H7 (cell line): ENCODE measurements at places on chromosomes 13 and 19. TPM values are rescaled to one million over a fixed set of nuclear protein-coding genes. Genes with fewer than 3 reads are reported as not detected.

The NEK3 gene
- total RNA-seq: 27.0 and 39.2 TPM in 2 replicates

The LYPD3 gene
- total RNA-seq: 0.11 TPM in 1 of 2 replicates, not detected in the other

The SKA3 gene
- total RNA-seq: 30.5 and 31.8 TPM in 2 replicates

The ANGPTL4 gene
- 13.2 and 17.1 TPM in 2 replicates for total RNA-seq

The DPF1 gene
- 3.0 and 5.5 TPM in 2 replicates for total RNA-seq

The CD177 gene
- 2.0 and 2.7 TPM in 2 replicates for total RNA-seq

The ZNF83 gene
- 16.5 and 35.1 TPM in 2 replicates for total RNA-seq

The RPL36 gene
- total RNA-seq: 1,318 and 1,675 TPM in 2 replicates

DNA sequence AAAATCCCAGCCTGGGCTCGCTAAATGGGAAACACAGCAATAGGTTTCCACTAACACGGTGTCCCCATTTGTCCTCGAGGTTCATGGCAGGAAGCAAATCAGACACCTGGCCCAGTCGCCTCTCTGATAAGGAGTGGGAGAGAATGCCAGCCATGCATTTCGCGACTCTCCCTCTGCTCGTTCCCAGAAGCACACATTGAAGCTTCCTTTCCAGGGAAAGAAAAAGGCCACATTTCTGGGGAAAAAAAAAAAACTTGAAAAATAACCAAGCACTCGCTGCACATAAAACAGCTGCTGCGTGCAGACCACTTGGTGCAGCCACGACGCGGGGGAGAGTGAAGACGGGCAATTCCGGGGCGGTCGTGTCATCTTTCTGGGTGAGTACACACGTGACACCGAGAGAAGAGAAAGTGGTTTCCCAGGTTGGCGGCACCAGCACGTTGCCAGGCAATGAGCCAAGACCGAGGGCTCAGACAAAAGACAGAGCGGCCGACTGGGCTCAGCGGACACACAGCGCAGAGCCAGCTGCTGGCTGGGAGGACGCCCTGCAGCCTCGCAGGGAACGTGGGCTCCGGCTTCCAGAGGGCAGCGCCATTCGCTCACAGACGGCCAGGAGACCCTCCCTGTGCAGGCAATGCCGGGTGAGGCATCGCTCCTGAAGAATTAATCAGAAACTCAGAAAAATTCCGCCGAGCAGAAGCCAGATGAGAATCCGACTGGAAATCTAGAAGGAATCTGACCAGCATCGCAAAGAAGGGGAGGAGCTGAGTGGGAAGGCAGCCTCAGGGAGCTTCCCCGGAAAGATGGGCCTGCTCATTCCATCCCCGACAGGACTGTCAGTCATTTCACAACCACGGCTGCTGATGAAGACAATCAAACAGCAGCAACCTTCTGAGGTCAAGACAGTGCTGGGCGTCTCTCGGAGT lies 83.2 kb upstream of the IRS2 start:
- DNase-seq: peak; percentile 61

- no peak for DNase-seq
Observed at GRCh38 chr13:33218020-33218419, 67.5 kb downstream of the STARD13 start.

GRCh38 chr13:24168979-24169378 lies 8.5 kb downstream of the SPATA13 start:
- DNase-seq: peak; percentile 2

DNA sequence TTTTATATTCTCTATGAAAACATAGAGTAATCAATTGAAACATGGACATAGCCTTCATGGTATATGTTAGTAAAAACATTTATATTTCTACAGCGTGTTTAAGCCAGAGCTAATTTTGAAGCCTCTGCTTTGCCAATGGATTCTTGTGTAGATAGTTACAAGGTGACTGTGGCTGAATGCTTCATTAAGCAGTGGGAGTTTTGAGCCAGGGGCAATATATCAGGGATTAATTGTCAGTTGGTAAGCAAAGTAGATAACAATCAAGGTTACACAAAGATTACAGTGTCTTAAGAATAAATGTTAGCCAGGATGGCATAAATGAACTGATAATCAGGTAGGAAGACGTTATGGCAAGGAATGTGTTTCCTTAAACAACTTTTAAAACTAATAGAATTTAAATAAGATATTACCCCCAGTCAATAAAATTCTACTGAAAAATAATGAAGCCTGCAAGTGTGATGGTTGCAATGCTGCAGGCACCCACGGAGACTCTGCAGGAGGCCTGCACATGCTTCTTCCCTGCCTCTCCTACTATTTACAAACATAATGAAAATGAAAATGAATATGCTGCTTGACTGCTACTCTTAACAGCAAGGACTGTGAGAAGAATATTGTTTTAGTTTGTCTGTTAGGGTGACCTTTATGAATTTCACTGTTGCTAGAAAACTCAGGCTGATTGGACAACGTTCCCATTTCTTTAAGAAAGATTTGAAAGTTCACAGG lies 588.5 kb downstream of the GPC5 start:
- DNase-seq: no peak

DNA sequence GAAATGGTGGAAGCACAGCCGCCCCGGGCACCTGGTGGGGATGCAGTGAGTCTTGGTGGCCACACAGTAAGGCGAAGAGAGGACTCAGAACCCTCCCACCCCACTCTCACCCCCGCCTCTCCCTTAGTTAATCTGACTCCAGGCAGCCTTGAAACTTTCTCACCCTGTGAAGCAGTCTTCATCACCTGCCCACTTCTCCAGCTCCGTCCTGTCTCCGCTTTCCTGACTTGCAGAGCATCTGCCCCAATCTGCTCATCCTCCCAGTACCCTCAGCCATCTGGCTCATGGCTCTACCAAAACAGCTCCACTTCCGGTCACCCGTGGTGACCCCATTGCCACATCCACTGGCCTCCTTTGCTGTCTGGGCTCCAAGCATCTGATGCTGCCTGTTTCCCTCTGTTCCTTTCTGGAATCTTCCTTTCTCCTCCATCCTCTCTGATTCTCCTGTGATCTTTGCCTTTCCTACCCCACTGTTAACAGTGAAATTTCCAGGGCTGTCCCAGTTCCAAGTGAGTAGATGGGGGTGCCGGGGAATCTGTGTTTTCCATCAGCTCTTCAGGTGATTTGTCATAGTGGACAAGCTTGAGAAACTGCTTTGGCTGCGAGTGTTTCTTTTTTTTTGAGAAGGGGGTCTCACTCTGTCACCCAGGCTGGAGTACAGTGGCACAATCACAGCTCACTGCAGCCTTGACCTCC lies 4.3 kb downstream of the USF2 start:
- DNase-seq: no peak

DNA sequence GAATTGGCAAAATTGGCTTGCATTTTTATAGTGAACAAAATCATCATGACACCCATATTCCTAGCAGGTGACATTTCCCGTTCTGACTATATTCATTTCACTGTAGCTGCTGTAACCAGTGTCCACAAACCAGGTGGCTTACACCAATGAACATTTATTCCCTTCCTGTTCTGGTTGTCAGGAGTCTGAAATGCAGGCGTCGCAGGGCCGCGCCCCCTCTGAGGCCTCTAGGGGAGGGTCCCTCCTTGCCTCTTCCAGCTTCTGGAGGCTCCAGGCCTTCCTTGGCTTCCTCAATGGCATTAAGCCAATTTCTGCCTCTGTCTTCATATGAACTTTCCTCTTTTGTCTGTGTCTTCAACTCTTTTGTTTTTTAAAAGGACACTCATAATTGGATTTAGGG lies 6.5 kb upstream of the RLN3 start:
- DNase-seq: no peak

- DNase-seq: no peak
Observed at GRCh38 chr13:109840201-109840892, 54.0 kb upstream of the IRS2 start.

- no peak for DNase-seq
Observed at GRCh38 chr13:87999240-87999700, 328.1 kb downstream of the SLITRK5 start.

- no peak for DNase-seq
Observed at GRCh38 chr19:2841855-2842574, 740 bp downstream of the ZNF555 start.

- no peak for DNase-seq
Observed at GRCh38 chr13:74452176-74452575, 318.0 kb upstream of the KLF12 start.

DNA sequence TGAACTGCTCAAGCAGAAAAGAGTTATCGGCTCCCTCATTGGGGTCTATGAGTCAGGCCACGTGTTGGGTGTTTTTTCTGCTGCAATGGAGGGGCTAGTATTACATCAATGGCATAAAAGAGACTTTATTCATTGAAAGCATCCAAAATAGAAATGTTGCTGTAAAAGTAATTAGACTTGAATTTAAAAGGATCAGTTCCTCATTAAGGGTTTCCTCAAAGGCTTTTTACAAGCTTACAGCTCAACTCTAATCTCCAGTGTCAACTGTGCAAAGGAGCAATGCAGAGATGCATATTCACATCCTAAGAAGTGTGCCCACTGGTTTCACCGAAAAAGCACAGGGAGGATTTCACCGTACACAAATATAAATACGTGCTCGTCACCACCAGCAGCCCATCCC lies 300.3 kb downstream of the FOXO1 start:
- no peak for DNase-seq

GRCh38 chr13:110497003-110497402 lies 64.5 kb downstream of the RAB20 start:
- DNase-seq: no peak

GRCh38 chr13:40818926-40819325 lies 29.5 kb downstream of the SLC25A15 start:
- no peak for DNase-seq

DNA sequence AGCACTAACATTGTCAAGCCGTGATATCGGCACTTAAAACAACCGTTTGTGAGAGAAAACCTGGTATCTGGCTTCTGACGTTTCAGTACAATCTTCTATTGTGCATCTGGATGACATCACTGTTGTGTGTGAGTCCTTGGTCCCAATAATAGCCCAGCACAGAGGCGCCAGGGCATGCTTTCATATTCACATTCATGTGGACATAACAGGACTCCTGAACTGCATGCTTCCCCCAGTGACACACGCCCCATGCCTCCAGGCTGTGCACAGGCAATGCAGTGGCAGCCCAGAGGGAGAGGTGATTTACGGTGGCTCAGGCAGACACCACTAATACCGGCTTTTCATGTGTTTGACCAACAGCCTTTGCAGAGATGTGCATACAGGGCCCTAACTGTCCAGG lies 58.1 kb downstream of the MRPL57 start:
- no peak for DNase-seq

DNA sequence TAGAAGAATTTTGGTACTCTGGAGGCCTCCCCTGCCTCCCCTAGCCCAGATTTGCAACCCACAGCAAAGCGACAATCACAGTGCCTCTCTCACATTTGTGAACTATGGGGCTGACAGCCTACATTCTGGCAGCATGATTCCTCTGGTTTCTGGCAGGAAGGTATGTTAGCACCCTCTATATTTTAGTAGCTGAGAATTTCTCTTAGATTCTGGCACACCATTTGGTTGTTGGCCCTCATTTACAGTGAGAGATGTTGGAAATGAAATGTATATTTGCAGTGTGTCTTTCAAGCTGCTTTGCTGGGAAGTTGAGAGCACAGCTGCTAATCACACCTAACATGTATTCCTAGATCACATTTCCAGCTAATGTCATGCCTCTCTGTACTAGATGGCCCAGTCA lies 735.0 kb downstream of the FGF9 start:
- no peak for DNase-seq

GRCh38 chr13:79932556-79932955 lies 408.4 kb downstream of the SPRY2 start:
- DNase-seq: no peak

DNA sequence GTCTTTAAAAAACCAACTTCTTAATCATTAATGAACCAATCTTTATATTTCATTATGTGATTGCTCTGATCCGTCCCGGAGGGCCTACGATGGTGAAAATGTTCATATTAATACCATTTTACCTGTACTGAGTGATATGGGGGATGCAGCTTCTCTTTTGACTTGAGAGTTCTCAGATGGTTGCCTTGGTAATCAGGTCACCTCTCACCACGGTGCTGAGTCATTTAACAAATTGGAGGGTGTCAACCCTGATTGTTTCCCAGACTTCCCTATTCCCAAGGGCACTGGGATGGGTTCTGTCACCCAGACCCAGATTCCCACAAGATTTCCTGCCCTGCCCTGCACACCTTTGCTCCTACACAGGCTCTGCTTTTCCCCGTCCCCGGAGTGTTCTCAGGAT lies 128.5 kb upstream of the TMTC4 start:
- no peak for DNase-seq

DNA sequence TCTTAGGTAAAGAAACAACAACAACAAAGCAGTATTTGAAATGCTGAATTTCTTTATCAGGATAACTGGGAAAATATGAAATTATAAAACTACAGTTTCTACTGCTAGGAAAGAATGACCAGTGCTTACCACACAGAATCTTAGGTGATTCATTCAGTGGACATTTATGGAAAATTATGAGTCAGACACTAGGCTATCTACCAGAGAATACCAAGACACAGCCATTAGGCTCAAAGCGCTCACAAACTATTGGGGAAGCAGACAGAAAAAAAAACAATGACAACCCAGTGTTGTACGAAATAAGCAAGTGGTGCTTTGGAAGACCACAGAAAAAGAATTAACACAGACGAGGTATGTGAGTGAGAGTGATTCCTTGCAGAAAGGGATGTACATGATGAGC lies 1019.5 kb downstream of the PCDH9 start:
- DNase-seq: no peak

- peak; percentile 81 for DNase-seq
Observed at GRCh38 chr19:43504426-43505185, at the start of gene PHLDB3. PHLDB3 (minus strand) TSS chr19:43504746; CDS start chr19:43504118, 628 bp downstream.

DNA sequence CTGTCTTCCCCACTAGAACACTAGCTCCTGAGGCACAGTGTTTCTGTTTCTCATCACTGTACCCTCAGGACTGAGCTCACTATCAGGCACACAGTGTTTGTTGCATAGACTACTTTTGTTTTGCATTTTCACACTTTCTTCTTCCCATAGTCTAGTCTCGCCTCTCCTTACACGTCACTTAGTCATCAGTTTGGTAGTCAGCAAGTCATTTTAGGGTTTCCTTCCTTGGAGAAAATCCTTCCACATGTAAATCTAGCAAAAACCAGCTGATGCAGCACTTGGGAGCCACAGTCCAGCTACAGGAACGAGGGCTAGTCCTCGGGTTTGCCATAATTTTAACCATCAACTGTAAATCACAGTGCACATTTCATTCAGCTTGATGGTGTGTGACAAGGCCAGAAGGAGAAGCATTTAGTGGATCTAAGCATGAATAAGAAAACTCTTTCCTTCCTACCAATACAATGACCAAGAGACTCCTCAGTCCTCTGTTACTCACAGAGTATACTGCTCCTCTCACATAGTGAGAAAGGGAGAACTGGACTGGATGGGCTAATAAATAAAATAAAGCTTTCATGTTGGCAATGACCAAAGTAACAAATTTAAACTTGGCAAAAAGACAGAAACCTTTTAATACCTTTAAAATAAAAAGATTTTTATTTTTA lies 221.0 kb downstream of the KLF12 start:
- DNase-seq: no peak
